Esophagus muscularis mucosa (tissue), 4 donors: ENCODE measurements at places on chromosomes 6 and 20. TPM values are rescaled to one million over a fixed set of nuclear protein-coding genes. Genes with fewer than 3 reads are reported as not detected.

Gene NNAT
- 14.1 TPM for total RNA-seq

GRCh38 chr20:10970109-10970508 lies 296.3 kb upstream of the JAG1 start:
- DNase-seq = no peak

Gene TAF4
- 19.9 TPM for total RNA-seq

Gene EFCAB8
- total RNA-seq = not detected

Gene RSPO3
- 123 TPM for total RNA-seq

DNA sequence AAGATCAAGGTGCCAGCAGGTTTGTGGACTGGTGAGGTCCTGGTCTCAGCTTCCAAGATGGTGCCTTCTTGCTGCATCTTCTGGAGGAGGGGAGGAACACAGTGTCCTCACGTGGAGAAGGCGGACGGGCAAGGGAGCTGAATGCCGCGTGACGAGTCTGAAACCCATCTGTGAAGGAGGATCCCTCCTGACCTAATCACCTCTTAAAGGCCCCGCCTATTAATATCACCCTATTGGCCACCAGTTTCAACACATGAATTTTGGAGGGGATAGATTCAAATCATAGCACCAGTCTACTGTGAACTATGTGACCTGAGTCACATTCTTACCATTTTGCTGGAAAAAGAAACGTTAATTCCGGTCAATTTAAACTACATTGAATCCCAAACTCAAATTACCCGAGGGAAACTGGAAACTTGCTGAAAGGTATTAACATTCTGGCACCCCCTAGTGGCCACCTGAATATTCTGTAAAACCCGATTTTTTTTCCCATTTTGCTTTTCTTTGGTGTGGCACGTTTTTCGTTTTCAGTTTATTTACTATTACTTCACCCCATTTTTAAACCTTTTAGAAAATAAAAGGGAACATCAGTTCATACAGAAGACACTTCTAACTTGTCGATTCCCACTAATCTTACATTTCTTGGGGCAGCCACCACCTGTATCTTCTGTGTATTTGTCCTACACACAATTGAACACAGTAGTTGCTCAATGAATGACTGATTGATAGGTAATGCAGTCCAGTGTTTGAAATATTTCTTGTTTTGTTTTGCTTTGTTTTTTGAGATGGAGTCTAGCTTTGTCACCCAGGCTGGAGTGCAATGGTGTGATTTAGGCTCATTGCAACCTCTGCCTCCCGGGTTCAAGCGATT lies 17.9 kb upstream of the CCDC170 start:
- DNase-seq = no peak

- no peak for DNase-seq
Measured at GRCh38 chr20:11452326-11452725, 465.4 kb upstream of the BTBD3 start.

Gene ARMH2
- total RNA-seq = not detected

DNA sequence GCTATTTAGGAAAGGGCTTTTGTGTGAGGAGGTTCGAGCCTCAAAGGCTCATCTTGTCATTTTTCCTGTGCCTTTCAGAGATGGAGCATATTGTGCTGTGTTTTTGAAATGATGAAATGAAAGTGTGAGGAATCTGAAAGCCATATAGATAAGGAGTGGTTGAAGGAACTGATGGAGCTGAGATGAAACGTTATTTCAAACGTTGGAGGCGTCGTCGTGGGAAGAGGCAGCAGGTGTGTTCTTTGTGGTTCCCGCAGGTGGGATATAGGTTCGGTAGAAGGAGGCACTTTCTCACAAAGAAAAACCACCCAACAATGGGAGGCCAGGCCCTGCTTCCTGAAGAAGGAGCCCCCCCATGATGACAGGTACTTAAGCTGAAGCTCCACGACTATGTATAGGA lies 83.2 kb upstream of the SNAP25 start:
- DNase-seq = no peak

- no peak for DNase-seq
Measured at GRCh38 chr20:49669601-49670189, 44.0 kb downstream of the B4GALT5 start.

Gene MUC22
- total RNA-seq = not detected

- no peak for DNase-seq
Measured at GRCh38 chr6:106522562-106523250, 106.6 kb downstream of the RTN4IP1 start.

DNA sequence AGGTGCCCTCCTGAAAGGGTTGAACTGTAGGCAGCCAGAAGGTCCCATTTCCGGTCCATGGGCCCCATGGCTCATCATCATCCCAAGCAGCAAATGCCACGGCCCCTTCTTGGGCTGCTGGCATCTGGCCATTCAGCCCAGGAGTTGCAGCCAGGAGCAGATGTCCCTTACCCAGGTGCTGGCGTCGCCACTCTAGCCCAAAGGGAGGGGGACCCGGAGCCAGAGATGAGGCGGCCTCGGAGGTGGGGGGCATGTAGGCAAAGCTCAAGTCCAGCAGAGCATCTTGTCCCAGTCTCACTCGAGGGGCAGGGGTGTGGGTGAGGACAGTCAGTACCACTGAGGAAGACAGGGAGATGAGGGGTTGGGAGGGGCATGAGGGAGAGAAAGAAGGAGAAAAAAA lies 6.3 kb upstream of the RGL2 start:
- no peak for DNase-seq

- no peak for DNase-seq
Measured at GRCh38 chr6:71190809-71191208, 97.8 kb upstream of the OGFRL1 start.

- no peak for DNase-seq
Measured at GRCh38 chr6:8149350-8149749, 47.0 kb upstream of the EEF1E1 start.

- DNase-seq = no peak
Measured at GRCh38 chr20:33681288-33681687, 4.9 kb downstream of the E2F1 start.

Gene BIRC7
- not detected for total RNA-seq

GRCh38 chr6:20271818-20272217 lies 59.5 kb upstream of the MBOAT1 start:
- no peak for DNase-seq

GRCh38 chr6:27280540-27281000 lies 31.5 kb downstream of the POM121L2 start:
- DNase-seq = no peak

DNA sequence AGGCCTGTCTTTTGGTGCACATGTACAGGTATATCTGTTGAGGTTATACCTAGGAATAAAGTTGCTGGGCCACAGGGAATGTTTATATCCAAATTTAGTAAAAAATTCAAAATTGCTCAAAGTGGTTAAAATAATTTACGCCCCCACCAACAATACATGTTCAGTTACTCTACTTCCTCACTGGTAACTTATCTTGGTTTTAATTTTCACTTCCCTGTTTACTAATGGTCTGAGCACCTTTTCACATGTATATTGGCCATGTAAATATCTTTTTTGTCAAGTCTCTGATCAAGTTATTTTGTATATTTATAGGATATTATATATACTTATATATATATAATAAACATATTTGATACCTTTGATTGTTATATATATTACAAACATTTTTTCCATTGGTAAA lies 9.7 kb downstream of the PDE7B start:
- no peak for DNase-seq

DNA sequence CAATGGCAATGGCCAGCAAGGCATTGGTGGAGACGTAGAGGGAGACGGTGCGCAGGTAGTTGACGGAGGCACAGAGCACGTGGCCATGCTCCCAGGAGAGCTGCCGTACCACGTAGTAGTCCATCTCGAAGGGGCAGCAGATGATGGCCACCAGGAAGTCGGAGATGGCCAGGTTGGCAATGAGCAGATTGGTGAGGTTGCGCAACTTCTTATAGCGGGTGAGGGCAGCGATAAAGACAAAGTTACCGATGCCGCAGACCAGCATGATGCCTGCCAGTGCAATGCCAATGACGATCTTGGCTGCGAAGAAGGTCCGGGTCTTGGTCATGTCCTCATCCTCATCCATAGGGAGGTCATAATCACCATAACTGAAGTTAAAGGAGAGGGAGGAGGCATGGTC lies 2.8 kb downstream of the PROKR2 start:
- no peak for DNase-seq

- no peak for DNase-seq
Measured at GRCh38 chr6:153003366-153003690, 819 bp upstream of the MTRF1L start.

DNA sequence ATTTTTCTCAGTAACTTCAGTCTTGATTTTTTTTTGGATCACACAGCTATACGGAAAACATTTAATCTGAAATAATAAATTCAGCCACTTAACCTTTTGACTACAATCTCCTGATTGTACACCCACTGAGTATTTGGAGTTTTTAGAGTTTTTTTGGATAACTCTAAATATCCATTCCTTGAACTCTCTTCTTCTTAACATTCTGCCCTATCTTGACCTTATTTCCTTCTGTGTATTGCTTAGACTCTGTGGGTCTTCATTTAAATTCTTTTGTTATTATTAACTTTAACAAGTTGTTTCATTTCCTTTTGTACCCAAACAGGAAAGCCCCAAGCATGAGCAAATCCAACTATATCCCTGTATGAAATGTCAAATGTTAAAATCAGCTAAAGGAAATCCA lies 170.2 kb upstream of the PTCHD4 start:
- DNase-seq = no peak

Gene SH3BGRL2
- 30.5 TPM for total RNA-seq

Gene LPA
- total RNA-seq = not detected
